NCI-H524 (cell line): ENCODE measurements at places on chromosomes 1 and 21.

DNA sequence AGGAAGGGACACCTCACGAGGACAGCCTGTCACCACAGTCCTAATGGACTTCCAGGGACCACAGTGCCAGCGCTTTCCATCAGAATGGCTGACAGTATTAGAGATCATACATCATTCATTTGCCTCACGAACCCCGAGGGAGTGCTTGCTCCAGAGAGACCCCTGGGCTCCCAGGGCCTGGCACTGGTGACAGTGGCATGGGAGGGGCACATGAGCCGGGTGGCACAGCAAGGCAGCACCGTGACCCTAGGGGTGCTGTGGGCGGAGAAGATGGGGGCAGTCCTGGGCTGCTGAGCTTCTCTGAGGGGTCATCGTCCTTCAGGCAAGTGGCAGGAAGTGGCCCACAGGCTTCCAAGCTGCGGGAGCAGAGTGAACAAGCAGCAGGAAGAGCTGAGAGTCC lies 16.4 kb upstream of the TSPEAR start:
- DNase-seq = no peak

DNA sequence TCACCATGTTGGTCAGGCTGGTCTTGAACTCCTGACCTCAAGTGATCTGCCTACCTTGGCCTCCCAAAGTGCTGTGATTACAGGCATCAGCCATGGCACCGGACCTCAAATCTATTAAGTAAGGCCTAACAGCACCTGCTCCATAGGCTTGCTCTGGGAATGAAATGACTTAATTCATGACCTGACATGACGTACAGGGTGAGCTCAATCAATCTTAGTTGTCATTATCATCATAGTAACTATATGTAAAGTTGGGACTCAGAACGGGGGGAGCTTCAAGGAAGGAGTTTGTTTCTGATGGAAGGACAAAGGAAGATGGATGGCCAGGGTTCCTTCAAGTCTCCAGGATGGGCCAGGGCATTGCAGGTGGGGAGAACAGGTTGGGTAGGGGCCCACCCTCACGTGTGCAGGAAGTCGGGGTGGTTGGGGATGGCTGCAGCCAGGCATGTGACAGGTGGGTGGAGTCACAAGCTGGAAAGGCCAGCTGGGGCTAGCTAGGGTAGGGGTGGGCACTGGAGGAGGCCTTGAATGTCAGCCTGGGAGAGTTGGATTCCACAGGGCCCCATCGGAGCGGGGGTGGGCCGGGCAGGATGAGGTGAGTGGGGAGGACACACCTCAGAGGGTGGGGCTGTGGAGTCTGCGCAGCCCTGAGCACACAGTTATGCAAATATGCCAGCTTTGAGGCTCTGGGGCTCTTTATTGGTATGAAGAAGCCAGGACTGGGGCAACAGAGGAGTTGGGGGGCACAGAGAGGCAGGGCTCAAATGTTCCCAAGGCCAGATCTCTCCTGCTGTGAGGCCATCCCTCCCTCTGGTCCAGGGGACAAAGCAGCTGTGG lies 9.6 kb downstream of the TRIM62 start:
- no peak for DNase-seq

DNA sequence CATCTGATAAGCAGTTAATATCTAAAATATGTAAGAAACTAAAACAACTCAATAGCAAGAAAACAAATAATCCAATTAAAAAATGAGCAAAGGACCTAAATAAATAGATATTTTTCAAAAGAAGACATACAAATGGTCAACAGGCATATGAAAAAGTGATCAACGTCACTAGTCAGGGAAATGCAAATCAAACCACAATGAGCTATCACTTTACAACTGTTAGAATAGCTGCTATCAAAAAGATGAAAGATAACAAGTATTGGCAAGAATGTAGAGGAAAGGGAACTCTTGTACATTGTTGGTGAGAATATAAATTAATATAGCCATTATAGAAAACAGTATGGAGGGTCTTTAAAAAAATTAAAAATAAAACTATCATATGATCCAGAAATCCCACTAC lies 40.7 kb upstream of the NEK7 start:
- no peak for DNase-seq

DNA sequence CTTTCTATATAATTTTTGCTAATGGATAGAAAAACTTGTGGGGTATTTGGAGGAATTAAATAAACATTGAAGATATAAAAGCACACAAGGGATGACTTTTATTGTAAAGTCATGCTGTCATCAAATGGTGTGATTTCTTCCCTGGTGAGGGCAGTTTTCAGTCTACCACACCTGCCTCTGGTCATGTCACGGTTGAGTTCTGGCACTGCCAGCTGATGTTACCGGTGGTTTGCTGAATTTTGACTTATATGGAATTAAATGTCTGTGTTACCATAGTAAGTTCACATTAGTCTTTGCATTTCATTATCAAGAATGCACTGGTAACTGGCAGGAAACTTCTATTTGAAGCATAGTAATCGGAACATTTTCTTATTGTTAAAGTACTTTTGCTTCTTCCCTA lies 13.4 kb downstream of the S1PR1 start:
- DNase-seq = no peak

GRCh38 chr1:217332431-217333065 lies 298.3 kb downstream of the GPATCH2 start:
- no peak for DNase-seq

- peak; percentile 7 for DNase-seq
Observed at GRCh38 chr1:200969726-200970561, 53.6 kb downstream of the KIF21B start.

DNA sequence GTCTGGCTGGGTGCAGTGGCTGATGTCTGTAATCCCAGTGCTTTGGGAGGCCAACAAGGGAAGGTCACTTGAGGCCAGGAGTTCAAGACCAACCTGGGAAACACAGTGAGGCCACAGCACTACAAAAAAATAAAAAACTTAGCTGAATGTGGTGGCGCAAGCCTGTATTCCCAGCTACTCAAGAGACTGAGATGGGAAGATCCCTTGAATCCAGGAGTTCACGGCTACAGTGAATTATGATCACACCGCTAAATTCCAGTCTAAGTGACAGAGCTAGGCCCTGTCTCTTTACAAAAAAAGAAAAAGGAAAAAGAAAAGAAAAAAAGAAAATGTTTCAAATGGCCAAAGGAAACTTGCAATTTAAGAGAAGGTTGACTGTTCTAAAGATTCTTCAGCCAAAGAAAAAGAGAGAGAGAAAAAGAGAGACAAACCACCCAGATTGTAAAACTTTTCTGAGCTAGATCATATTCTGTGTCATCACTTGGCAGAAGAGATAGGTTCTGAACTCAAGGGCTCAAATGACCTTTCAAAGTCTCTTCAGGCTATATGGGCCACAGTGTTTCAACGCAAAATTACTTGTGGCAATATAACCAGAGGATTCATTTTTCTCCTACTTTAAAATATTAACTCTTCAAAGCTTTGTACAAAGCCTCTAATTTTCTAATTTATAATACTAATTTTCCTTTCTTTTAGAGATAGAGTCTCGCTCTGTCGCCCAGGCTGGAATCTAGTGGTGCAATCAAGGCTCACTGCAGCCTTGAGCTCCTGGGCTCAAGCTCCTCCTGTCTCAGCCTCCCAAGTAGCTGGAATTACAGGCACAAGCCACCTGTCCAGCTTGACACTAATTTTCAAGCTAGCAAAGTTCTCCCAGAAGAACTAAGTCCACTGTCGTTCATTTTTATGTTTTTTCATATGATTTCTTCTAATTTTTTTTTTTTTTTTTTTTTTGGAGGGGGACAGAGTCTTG lies 20.5 kb downstream of the ARID4B start:
- DNase-seq = no peak

- no peak for DNase-seq
Observed at GRCh38 chr1:235442788-235443429, 61.3 kb downstream of the B3GALNT2 start.
